Ovary (tissue), 10 donors: ENCODE measurements at places on chromosomes 12 and 14. TPM values are rescaled to one million over a fixed set of nuclear protein-coding genes. Genes with fewer than 3 reads are reported as not detected.

The C12orf50 gene
- 0.07 TPM for polyA plus RNA-seq

The PKP2 gene
- polyA plus RNA-seq: 26.2 TPM

The PIK3C2G gene
- polyA plus RNA-seq: 0.03 TPM

The GABARAPL1 gene
- 58.7 TPM for polyA plus RNA-seq

The TAS2R31 gene
- polyA plus RNA-seq: 0.61 TPM

The NPFF gene
- polyA plus RNA-seq: not detected

The EXOC3L4 gene
- 0.62 TPM for polyA plus RNA-seq

The GNPNAT1 gene
- polyA plus RNA-seq: 11.0 TPM

The SMIM41 gene
- polyA plus RNA-seq: 3.4 TPM

- DNase-seq: no peak
These were observed 154.0 kb upstream of the NUDT4 start for GRCh38 chr12:93223440-93224426.

DNA sequence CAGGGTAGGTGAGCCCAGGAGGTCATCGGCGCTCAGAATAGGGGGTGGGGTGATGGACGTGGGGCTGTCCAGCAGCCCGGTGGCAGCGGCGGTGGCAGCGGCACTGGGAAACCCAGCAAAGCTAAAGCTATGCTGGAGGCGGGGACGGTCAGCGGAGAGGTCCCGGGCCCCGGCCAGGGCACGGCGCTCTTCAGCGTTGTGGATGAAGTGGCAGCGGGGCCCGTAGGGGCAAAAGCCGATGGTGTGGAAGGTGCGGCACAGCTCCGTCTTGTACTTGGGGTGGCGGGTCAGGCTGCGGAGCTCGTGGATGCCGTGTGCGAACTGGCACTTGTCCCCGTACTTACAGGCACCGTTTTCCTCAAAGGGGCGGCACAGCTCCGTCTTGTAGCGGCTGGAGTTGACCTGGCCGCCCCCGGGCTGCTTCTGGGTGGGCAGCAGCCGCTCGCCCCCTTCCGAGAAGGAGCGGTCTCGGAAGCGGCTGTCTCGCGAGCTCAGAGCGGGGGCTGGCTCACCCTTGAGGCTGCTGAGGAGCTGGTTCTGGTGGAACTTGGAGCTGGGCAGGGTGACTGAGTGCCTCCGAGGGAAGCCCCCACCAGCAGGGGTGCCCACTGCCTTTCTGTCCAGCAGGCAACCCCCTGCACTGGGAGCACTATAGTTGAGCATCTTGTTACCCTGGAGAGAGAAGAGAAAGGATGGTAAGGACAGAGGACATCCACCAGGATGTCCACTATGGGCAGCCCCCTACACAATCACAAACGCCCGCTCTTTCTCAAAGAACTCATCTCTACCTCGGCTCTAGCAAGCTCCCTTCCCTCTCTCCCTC is 2.8 kb downstream of the ZFP36L1 start:
- DNase-seq: peak; percentile 38

GRCh38 chr12:15268927-15269552 is 47.8 kb upstream of the RERG start:
- peak; percentile 33 for DNase-seq

GRCh38 chr14:92515546-92516343 is 2.2 kb downstream of the RIN3 start:
- DNase-seq: no peak

GRCh38 chr12:14839262-14839661 is 4.1 kb downstream of the ART4 start:
- DNase-seq: no peak

DNA sequence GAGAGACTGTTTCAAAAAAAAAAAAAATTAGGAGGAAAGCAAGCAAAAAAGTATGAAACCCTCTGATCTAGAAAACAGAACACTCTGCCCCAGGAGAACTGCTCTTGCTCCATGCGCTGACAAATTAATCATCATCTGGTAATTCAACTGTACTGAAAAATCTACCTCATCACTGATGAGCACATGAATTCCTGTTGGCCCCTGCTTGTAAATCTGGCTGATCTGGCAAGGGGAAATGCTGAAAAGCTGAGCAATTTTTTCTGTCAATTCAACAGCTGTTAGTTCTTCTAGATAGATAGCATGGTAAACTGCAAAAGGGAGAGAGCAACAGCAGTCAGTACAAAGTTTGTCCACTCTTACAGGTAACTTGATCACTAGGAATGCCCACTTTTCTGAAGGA is 15.2 kb upstream of the CSRNP2 start:
- no peak for DNase-seq

DNA sequence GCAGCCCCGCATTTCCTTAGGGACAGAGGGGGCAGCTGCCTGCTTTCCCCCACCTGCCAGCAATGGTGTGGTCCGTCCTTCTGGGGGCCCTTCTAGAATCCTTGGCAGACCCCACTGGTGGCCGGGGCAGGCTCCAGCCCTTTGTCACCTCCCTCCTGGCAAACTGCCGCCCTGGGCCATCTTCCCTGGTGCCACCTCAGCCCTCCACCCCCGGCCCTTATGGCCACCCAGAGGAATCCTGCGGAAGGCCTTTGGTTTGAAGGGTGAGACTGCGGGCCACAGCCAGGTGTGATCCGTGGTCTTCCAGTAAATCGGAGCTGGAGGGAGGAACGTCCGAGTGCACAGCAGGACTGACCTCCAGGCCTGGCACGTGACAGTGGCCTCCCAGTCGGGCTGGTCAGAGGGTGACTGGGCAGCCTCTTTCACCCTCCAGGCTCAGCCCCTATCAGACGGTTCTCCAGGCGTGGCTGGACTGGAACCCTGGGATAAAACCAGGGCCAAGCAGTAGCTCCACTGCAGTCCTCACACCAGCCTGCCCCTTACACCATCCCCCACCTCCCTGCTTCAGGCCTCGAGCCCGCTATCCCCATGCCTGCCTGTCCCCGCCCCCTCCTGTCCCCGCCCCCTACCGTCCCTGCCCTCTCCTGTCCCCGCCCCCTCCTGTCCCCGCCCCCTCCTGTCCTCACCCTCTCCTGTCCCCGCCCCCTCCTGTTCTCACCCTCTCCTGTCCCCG is 12.4 kb downstream of the FBRSL1 start:
- no peak for DNase-seq

DNA sequence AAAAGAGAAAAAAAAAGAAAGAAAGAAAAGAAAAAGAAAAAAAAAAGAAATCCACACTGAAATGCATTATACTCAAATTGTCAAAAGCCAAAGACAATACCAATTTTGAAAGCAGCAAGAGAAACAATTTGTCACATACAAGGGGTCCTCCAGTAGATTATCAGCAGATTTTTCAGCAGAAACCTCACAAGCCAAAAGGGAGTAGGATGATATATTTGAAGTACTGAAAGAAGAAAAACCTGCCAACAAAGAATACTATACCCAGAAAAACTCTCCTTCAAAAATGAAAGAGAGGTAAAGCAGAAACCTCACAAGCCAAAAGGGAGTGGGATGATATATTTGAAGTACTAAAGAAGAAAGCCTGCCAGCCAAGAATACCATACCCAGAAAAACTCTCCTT is 37.1 kb upstream of the ANO6 start:
- no peak for DNase-seq

GRCh38 chr12:52498946-52499345 is 5.9 kb upstream of the KRT6A start:
- DNase-seq: no peak

DNA sequence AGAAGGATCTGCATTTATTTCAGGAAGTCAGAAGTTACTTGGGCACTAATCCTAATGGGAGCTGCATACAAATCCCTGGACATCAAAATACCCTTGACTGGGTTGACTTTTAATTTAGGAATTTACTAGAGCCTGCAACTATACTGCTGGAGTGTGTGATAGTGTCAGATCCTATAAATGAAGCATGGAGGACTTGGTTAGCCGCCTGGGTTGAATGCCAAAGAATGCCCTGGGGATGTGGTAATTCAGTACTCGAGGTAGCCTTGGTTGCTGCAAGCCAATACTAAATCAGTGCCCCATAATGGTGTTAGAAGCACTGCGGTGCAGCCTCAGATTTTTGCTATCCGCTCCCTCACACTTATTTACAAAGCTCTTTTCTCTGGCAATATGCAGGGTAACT is 184.9 kb downstream of the CAPZA3 start:
- DNase-seq: no peak

- DNase-seq: no peak
These were observed 171.7 kb downstream of the SLC5A8 start for GRCh38 chr12:101038289-101038871.

GRCh38 chr14:90903101-90903500 is 86.9 kb upstream of the TTC7B start:
- peak; percentile 48 for DNase-seq

GRCh38 chr12:30694412-30695198 is 1.1 kb downstream of the IPO8 start:
- DNase-seq: peak; percentile 50

DNA sequence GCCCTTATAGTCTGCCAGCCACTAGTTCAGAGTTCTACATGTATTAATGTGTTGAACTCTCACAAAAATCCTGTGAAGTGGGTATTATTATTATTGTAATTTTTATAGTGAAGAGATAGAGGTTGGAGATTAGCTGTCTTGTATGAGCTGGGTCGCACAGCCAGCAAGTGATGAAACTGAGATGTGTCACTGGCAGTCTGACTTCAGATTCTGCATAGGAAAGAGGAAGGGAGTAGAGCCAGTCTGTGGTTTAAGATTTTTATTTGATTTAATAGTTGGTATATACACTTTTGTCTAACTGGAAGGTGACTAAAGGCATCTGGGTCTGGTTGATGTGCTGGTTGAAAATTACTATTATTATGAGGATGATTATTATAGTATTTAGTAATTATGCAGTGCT is 5.8 kb upstream of the FRS2 start:
- no peak for DNase-seq

DNA sequence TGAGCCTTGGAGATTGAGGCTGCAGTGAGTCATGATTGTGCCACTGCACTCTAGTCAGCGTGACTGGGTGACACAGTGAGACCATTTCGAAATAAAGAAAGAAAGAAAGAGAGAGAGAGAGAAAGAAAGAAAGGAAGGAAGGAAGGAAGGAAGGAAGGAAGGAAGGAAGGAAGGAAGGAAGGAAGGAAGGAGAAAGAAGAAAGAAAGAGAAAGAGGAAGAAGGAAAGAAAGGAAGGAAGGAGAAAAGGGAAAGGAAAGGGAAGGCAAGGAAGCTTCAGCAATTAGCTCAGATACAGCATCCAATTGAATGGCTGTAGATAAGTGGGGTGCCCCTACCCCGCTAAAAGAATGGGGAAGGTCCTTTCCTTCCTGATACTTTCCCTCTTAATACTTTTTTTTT is 9.5 kb upstream of the NAA30 start:
- DNase-seq: no peak

GRCh38 chr12:117994551-117995438 is 21.7 kb upstream of the RFC5 start:
- DNase-seq: no peak

- DNase-seq: no peak
These were observed 15.4 kb upstream of the YY1 start for GRCh38 chr14:100223332-100224201.

DNA sequence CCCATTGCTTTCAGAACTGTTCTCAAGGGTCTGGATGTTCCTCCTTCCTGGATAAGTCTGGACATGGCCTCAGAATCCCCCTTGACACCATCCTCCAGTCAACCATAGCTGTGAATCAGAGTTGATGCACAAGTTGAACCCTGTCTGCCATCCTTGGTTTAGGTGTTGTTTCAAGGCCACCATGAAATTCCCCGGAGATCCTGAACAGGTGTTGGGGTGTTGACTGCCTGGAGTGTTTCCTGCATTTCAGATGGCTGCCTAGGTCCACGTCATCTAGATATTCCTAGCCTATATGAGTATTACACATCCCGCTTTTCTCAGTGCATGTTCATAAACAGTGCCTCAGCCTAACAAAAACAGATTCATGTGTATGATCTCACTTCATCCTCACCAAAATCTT is 86.7 kb upstream of the PWP1 start:
- no peak for DNase-seq

- DNase-seq: no peak
These were observed 1.7 kb upstream of the LDHB start for GRCh38 chr12:21659383-21659782.
